ENCODE measurements at places on chromosomes 1 and 21.
A peak's percentile ranks its signal among the peaks of the same experiment; 100 is the strongest.

GRCh38 chr1:6099297-6099696 is 53.6 kb downstream of the KCNAB2 start:
- no peak for DNase-seq

GRCh38 chr1:184162281-184162680 is 110.8 kb downstream of the TSEN15 start:
- DNase-seq = no peak

DNA sequence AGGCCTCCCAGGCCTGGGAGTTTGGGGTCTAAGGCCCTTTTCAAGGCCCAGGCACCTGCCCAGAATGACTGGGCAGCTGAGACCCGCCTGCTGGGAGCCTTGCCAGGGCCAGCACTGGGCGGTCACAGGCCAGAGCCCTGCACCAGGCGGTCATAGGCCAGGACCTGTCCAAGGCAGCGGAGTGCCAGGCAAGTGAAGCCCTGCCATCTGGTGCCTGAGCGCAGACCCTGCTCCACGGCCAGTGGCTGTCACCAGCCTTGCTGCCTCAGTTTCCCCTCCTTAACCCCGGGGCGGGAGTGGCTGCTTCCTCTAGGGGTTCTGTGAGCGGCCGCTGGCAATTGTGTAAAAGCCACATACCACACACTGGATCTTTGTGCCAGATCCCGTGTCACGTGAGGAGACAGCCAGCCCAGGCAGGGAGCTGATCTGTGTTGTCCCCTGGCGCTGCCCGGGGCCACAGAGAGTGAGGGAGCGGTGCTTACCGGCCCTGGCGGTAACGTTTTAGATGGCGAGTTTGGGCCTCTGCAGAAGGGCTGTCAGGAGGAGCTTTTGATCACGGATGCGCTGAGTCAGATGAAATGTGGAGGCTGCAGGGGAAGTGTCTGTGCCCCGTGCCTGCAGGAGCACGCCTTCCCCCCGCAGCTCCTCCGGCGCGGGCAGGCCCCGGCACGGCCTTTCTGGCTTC is 4.6 kb downstream of the COL18A1 start:
- no peak for DNase-seq

DNA sequence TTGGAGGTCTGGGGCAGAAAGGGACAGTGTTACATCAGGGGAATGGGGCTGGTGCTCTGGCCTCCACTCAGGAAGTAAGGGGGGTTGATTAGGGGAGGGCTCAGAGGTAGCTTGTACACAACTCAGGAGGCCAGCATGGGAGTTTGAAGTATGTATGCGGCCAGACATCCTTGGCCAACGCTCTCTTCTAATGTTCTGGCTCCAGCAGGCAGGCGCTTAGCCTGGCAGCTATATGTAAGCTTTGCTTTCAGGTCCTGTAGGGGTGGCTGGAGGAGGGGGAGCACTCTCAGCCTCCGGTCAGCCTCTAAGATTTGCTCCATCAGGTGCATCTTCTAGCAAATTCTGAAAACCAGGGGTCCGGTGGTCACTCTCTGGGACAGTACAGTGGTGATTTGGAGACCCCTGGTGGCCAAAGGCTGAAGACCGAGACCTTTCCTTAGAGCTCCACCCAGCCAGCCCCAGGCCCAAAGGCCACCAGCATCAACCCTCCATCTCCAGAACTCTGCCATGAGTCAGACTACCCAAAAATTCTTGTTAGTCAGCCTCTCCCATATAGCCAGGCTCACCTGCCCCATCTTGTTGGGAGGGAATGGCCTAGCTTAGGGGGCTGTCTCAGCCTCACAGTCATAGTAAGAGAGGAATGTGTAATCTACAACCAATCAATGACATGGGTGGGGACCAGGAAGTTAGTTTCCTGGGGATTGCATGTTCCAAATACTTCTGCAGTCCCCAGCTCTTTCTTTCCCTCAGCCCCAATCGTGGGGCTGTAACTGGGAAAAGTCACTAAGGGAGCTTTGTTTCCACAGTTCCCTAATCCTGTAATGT is 9.7 kb upstream of the COL8A2 start:
- no peak for DNase-seq

DNA sequence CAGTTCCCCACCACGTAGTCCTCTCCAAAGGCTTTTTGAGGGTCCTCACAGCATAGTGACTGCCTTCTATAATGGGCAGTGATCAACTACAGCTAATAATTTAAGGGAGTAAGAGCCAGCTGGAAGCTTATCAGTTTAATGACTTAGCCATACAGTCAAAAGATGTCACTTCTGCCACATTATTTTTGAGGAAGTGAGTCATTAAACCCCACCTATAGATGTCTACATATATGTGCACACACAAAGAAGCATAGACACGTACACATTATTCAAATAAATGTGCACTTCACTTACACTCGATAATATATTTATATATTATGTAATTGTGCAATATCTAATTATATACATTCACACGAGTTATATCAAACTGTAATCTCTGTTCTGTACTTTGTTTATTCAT is 1704.7 kb downstream of the KCNT2 start:
- no peak for DNase-seq

DNA sequence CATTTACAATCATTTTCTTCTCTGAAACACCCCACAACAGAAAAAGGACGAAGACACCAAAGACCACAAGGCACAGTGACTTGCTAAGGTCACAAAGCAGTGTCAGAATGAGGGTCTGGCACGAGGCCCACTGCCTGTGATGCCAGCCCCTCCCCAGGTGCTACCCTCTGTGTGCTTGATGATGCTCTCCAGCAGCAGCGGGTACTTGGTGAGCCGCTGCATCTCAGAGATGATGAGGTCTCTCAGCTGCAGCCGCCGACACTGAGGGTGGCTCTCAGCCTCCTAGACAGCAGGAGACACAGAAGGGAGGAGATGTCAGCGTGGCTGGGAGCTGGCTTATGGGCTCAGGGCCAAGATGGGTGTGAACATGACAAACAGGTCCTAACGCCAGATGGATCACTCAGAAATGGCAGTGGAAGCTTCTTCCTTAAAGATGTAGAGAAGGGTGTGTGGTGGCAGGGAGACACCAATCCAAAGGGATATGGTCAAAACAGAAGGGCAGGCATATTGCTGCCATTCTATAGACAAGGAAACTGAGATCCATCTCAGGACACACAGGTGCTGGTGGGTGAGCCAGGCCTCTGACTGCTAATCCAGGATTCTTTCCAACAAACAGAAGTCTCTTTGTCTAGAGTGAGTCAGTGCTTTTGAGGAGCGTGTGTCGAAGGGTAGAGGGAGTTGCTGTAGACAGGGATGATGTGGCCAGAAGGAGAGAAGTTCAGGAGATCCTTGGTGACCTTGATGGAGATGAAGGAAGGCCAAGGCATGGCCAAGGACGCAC is 25.6 kb downstream of the LRRC71 start:
- DNase-seq = no peak

DNA sequence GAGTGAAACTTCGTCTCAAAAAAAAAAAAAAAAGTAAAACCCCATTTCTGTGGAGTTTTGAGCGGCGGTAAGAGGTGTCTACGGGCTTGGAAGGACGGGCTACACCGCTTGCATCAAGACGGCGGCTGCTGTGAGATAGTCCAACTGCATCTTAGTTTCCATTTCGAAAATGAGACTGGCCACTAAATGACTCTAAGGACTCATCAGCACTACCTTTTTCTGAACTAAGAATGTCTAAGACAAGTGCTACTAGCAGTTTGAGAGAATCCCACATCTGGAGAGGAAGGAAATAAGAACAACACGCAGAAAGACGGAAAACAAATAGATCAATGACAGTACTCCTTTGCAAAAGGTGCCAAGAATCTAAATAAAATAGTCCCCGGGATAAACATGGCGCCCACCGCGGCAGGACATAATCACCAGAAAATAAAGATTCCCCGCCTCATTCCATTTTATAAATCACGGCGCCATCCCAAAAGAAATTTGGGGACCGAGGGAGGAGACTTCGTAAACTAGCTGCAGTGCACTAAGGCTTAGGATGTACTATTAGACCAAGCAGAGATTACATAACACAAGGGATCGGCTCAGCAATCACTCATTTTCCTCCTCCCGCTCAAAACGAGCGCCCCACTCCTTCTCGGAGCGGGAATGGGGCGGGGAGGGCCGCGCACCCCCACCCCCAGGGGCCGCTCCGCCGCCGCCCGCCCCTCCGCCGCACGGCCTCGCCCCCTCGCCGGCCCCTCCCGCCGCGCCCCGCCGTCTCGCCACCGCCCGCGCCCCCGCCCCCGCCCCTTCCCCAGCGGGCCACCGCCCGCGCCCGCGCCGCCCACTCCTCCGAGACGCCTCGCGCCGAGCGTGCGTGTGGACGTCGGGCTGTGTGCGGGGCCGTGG is 1.1 kb downstream of the POGZ start:
- peak; percentile 87 for DNase-seq

DNA sequence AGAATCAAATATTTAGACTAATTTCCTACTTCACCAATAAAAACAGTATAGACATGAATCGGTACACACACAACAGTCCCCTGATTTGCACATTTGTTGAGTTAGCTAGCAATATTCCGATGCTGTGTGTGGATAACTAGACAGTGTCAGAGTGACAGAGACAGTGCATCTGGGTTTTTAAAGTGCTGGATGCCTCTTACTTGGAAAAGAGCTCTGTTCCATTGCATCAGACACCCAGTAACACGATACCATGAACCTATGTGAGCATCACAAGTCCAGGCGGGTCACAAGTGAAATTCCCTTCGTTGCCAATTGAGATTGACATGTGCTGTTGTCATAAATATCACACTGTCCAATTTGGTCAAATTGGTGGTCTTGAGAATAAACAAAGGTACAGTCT is 82.0 kb upstream of the ESRRG start:
- no peak for DNase-seq

GRCh38 chr1:225137976-225138375 is 208.5 kb downstream of the DNAH14 start:
- DNase-seq = no peak

GRCh38 chr1:47774986-47775834 is 222.0 kb downstream of the TRABD2B start:
- DNase-seq = no peak
